ENCODE measurements at places on chromosomes 12 and 14. TPM values are rescaled to one million over a fixed set of nuclear protein-coding genes. Genes with fewer than 3 reads are reported as not detected.

The FGD4 gene
- 6.0 TPM for total RNA-seq

The PIWIL1 gene
- not detected for total RNA-seq

The ASIC1 gene
- total RNA-seq, result 2.1 TPM

The BEGAIN gene
- not detected for total RNA-seq

The CNPY2 gene
- 85.5 TPM for total RNA-seq

The PLEKHD1 gene
- total RNA-seq, result under 0.01 TPM

The ITGA7 gene
- total RNA-seq, result 1.8 TPM

The MMP17 gene
- 11.7 TPM for total RNA-seq

The LTBR gene
- total RNA-seq, result 71.6 TPM

The CIROP gene
- total RNA-seq, result under 0.01 TPM

The GIT2 gene
- 27.7 TPM for total RNA-seq

The CCDC184 gene
- total RNA-seq, result 0.43 TPM

The LALBA gene
- total RNA-seq, result not detected
